Stimulated activated CD4-positive, alpha-beta T cell treated with anti-CD3 and anti-CD28 coated beads, Interleukin-1b, Interleukin-23, amount 100 ng/mL, for 1 hour (primary cell): ENCODE measurements at places on chromosomes 11 and 22.

DNA sequence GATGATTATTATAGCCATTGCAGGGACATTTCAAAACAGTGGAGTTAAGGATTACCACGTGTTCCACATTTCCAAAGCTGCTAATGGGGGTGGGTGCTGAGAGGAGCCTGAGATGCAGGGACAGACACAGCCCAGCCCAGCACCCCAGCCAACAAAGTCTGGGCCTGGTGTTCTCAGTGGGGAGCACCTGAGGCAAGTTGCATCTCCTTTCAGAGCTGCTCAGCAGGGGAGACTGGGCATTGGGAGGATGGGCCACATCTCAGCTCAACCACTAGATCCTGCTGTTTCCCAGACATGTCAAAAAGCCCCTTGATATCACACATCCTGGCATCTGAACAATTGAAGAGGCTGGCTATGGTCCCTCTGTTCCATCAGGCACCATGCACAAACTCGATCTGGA lies 458.0 kb upstream of the KIRREL3 start:
- no peak for DNase-seq

DNA sequence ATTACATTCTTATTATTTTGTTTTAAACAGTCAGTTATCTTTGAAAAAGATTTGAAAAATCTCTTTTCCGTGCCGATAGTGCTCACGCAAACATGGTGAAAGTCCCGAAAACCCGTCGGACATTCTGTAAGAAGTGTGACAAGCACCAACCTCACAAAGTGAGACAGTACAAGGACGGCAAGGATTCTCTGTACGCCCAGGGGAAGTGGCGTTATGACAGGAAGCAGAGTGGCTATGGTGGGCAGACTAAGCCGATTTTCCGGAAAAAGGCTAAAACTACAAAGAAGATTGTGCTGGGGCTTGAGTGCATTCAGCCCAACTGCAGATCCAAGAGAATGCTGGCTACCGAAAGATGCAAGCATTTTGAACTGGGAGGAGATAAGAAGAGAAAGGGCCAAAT lies 28.7 kb upstream of the CTSD start:
- DNase-seq, result no peak

- DNase-seq, result no peak
Observed at GRCh38 chr11:126575849-126576248, 220.4 kb downstream of the ST3GAL4 start.

DNA sequence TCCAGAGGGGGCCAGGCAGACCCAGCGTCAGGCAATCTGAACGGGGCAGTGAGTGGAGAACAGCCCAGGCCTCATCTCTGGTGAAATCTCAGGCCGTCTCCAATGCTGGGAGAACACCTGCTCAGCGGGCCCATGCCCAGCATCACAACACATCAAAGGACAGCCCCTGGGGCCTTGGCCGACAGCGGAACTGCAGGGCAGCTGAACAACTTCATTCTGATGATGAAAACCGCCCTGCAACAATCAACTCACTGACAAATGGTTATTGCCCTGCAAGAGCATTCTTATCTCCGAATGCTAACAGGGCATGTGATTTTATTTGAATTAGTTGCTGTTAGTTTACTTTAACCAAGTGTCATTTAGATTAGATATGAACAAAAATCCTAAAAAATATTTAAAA lies 14.6 kb downstream of the CELSR1 start:
- no peak for DNase-seq

GRCh38 chr22:40595497-40596234 lies 40.9 kb downstream of the MRTFA start:
- no peak for DNase-seq

DNA sequence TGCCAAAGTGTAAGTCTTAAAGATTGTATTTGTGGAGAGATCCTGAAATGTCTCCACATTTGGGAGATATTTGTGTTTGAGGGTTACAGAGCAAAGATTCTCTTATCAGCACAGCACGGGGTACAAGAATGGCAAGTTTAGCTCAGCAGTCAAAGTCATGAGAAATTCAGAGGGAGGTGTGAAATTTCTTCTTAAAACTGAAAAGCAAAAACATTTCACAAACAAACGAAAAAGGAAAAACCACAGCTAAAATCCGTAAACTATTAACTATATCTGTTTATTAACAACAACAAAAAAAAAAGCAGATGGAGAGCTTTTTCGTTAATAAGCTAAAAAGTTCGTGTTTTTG lies 40.9 kb upstream of the ETS1 start:
- no peak for DNase-seq

- DNase-seq, result peak; percentile 6
Observed at GRCh38 chr11:75474878-75475766, 42.1 kb upstream of the KLHL35 start.

DNA sequence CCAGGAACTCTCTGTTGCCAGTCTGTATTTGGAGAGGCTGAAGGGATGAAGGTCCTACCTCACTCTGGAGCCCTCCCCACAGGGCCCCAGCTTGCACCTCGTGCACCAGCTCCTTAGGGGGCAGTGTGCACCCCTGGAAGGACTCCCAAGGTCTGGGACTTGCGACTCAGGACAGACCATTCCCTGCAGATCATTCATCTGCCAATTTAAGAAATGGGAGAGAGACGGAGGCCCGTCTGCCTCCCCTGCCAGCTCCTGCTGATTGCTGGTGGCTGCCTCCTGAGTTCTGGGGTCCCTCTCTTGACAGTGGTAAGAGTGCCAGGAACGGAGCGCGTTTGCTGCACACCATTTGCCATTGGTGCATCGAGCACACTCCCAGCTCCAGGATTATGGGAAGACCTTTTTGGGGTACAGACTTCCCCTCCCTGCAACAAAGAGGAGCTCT lies 27.4 kb upstream of the MALAT1 start:
- no peak for DNase-seq

DNA sequence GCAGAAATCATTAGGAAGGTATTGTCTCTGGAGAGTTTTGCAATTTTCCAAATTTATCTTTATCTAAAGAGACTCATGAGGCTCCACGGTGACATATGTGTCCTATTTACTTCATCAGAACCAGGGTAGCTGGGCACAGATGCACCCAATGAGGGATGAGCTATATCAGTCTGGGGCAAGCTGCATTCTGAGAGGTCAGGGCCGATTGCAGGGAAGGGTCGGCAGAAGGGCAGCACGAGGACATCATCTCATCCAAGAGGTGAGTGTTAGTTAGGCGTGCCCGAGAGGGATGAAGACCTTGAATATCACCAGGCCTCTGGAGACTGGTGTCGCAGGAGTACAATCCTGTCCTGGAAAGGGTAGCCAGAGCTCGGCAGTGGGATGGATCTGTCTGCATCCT lies 41.0 kb upstream of the SPON1 start:
- no peak for DNase-seq

DNA sequence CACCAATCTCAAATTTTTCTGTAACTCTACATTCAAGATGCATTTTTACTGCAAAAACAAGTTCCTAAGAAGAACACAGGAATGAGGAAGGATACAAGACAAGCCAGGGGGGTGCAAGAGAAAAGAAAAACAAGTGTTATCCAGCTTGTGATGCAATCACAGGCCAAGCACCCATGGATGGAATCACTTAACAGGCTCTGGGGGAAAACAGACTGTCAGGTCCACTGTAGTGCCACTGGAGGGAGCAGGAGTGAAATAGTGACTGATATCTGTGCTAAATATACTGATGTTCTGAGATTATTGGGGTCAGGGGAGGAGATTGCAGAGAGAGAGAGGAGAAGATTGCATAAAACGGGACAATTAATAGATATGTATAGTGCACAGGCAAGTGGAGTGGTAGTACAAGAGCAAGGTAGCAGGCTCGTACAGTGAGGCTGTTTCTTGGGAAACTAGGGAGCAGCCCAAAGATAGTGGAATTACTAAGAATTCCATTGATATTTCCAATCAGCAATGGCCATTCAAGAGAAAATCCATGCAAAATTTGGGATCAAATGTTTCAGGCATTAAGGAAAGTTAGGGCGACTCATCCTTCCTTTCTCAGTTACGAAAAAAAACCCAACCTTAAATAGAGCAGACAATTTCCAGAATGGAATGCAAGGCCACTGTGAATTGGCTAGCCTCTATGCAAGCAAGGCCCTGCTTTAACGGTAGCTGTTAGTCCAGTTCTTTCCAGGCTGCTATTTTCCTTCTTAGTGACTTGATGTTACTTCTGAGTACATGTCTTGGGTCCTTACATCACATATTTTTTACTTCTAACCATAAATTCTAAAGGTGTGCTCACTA lies 52.2 kb upstream of the CEP126 start:
- DNase-seq, result no peak

DNA sequence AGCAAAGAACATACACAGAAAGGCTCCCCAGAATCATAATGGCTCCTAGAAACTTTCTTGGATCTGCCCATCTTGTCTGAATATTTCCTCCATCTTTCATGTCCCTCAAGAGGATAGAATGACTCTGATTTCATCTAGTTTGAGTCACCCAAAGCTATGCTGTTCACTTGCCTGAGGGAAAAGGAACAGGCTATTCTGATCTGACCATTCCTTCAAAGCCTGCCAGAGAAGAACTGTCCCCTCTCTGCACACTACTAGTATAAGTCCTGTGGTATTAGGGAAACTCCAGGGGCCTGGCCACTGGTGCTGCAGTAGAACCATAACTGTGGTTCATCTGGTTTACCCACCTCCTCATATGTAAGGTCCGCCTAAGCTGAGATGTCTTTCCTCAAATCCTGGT lies 2.4 kb upstream of the PATE1 start:
- DNase-seq, result no peak

DNA sequence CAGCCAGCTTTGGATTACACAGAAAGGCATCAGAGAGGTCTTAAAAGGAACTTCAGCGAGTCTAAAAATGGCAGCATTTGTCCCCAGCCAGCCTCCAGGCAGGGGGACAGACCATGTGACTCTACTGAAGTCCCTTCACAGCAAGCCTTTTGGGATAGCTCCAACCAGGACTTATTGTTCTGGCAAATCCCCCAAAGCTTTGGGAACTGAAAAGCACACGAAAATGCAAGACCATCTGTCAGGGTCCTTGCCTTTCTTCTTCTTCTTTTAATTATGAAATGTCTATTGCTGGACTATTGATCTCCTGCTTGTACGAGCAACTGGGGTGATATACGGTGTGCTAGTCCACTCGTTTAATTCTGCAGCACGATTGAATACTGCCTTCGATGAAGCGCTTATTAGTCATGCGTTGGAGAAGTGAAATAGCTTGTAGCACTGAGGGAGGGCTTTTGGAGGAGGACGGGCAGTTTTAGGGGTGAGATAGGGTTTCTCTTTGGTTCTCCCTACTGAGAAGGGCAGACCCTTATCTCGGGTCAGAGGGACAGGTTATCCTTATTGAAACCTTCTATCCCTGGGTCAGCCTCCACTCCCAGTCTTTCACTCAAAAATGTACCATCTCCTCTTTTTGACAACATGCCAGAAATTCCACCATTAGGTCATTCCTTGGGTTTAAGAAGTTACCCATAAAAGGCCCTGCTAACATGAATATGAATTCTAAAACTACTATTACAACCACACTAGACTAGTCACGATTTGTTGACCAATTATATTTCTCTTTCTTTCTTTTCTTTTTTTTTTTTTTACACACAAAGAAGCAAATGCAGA lies 416.4 kb downstream of the MIAT start:
- no peak for DNase-seq

- no peak for DNase-seq
Observed at GRCh38 chr22:42080287-42080686, 787 bp downstream of the SMDT1 start.

DNA sequence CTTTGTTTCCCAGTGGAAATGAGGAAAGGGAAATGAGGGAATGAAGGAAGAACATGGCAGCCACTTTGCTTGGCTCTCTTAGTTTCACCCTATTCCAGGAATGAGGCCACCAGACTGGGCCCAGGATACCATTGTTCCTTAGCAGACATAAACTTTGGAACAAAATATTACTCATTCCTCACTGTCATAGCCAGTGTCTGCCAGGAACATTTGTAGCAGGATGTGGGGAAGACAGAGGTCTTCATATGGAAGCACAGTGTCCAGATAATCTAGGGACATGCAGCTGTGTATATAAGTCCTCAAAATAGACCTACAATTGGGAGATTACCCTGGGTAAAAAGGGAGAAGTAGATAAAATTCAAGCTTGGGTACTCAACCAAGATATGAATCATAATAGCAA lies 15.2 kb upstream of the FUT4 start:
- DNase-seq, result no peak

GRCh38 chr11:118136341-118136740 lies 16.3 kb downstream of the SCN4B start:
- DNase-seq, result no peak

- no peak for DNase-seq
Observed at GRCh38 chr11:31001427-31001826, 368.1 kb downstream of the DCDC1 start.
